ENCODE measurements at places on chromosomes 7 and 10. TPM values are rescaled to one million over a fixed set of nuclear protein-coding genes. Genes with fewer than 3 reads are reported as not detected.

FFAR4 gene
- polyA plus RNA-seq, result not detected

SPACDR gene
- not detected for polyA plus RNA-seq

GRCh38 chr7:81669476-81670105 lies 100.3 kb downstream of the HGF start:
- DNase-seq, result no peak

DNA sequence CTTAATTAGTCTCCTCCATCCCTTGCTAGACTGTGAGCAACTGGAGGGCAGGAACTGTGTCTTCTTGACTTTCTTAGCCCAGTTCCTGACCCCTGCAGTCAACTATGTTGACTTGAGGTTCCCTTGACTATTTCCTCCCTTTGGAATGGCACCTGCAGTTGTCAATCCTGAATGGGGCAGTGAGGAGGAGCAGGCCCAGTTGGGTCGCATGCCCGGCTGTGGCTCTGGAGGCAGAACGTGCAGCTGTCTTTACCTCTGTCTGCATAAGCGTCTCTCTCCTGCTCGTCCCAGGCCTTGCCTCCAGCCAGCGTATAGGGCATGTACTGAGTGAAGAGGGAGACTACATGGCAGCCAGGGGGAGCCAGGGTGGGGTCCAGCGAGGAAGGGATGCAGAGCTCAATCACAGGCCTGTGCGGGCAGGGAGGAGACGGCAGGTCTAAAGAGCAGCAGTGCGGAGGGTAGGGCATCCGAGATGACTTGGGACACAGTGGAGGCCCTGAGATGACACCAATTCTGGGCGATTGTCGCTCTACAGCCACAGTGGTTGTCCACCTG lies 26.8 kb downstream of the PYROXD2 start:
- no peak for DNase-seq

DNA sequence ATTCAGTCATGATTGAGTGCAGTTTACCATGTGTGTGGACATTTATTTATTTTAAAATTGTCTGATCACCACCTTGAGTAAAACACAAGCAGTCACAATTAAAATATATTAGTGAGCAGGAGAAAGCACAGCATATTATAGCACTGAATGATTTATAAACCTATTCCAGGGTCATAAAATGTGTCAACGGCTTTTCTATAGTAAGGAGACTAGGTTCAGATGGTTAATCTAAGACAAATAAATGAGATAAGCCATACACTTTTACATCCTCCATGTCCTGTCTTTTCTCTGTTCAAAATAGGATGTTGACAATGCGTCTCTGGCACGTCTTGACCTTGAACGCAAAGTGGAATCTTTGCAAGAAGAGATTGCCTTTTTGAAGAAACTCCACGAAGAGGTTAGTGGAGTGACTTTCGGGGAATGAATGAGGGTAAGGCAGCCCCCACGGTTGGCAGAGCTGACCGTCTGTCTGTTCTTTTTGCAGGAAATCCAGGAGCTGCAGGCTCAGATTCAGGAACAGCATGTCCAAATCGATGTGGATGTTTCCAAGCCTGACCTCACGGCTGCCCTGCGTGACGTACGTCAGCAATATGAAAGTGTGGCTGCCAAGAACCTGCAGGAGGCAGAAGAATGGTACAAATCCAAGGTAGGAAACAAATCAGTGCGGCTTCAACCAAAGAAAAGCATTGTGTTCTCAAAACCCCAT lies 5.4 kb downstream of the VIM start:
- DNase-seq, result no peak

IDI2 gene
- not detected for polyA plus RNA-seq

GRCh38 chr10:128451879-128452278 lies 325.7 kb upstream of the MKI67 start:
- DNase-seq, result no peak

TBATA gene
- polyA plus RNA-seq, result not detected

RAPGEF5 gene
- polyA plus RNA-seq, result 3.6 TPM

FAM107B gene
- polyA plus RNA-seq, result 151 TPM

IGFBP3 gene
- not detected for polyA plus RNA-seq

DNA sequence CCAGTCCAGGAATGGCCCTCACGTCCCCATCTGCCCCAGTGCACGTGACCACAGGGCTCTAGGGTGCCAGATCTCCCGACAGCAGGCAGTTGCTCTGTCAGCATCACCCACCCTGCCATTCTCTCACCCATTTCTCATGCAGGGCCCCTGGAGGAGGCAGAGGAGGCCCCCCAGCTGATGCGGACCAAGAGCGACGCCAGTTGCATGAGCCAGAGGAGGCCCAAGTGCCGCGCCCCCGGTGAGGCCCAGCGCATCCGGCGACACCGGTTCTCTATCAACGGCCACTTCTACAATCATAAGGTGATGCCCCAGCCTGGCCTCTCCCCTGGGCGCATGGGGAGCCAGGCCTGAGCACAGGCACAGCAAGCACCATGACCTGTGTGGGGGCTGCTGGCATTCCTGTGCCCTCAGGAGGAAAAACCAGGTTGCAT lies 6.1 kb upstream of the DEPP1 start:
- no peak for DNase-seq

DNA sequence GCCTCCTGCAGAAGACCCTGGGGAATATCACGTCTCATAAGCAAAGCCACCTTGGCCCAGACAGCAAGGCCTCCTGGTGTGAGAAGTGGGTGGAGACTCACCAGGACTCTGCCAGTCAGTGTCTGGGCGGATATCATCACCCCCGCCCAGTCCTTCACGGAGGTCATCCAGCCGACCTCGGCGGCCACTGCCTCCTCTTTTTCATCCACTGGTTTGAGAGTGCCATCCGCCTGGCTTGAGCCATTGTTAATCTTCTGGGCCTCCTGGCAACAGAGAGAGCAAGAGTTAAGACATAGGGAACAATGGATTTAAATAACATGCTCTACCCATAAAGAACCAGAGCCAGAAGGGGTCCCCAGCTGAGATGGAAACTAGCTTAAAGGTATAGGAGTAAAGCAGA lies 233.8 kb downstream of the KCNMA1 start:
- DNase-seq, result no peak

DNA sequence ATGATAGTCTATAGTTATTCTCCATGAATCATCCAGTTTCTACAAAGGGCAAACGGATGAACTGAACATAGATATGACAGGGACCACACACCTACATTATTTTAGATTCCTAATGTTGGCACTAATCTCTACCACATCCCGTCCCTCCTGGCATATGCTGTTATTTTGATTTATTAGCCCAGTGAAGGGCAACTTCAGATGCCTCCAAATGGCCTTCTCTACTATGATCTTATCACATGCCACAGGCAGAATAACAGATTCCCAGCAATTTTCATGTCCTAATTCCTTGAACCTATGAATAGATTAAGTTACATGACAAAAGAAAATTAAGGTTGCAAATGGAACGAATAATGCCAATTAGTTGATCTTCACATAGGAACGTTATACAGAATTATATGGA lies 474.7 kb downstream of the ANKRD7 start:
- DNase-seq, result no peak

GRCh38 chr10:92923416-92923815 lies 75.1 kb downstream of the EXOC6 start:
- no peak for DNase-seq

GRCh38 chr10:96858706-96859050 lies 26.6 kb downstream of the LCOR start:
- DNase-seq, result no peak

- DNase-seq, result no peak
These were observed 68.2 kb upstream of the AHR start for GRCh38 chr7:17230099-17230807.

GRCh38 chr7:30019960-30020359 lies 6.5 kb downstream of the FKBP14 start:
- no peak for DNase-seq

DNA sequence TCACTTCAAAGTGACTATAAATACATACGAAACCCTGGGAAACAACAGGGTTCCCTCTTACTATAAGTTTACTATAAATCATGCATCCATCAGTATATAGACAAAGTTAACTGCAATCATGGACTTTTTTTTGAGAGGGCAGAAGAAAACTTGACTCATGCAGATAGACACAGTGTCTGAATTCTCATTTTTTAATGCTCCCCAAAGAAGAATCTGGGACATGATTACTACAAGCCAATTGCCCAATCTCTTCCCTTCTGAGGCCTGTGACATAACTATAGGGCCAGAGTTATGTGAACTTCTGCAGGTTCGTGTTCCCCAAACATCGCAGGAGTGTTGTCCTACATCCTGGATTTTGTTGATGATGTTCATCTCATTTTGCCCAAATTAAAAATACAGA lies 376.5 kb downstream of the KCNMA1 start:
- DNase-seq, result no peak

DNA sequence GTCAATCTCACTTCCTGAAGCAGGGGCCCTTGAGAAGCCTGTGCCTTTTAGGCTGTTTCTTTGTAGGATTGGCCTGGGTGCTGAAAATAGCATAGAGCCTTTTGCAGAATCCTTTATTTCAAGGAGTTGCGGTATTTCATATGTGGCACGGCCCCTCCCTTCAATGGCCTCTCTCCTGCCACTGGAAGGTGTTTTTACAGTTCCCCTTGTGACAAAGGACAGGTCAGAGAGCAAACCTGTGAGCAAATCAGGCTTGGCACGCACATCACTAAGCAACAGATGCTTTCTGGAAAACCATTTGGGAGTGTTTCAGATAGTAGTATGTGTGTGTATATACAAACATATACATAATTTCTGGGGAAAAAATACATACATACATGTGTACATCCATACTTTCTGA lies 388.6 kb upstream of the C7orf33 start:
- no peak for DNase-seq

DNA sequence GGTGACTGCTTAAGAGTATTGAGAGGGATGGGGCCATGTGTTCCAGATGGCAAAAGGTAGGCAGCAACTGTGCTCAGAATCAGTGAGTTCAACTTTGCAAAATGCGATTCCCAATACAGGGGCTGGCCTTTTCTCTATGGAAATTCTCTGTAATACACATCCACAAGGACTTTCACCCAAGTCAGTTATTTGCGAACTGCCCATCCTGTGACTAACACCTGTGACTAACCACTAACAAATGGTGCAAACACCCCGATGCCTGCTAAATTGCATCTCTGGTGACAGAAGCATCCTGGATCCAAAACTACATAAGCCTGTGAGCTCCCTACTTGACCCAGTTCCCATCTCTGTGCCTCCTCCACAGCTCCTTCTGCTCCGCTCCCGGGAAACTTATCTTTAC lies 9.0 kb upstream of the CUZD1 start:
- no peak for DNase-seq

GRCh38 chr7:27185013-27185853 lies at the start of gene HOXA11:
Gene HOXA11, minus strand, starts transcription at chr7:27185232. Its CDS starts 88 bp downstream, at chr7:27185144.
- DNase-seq, result no peak

- no peak for DNase-seq
These were observed 27.1 kb upstream of the PAX2 start for GRCh38 chr10:100718197-100718742.

DNA sequence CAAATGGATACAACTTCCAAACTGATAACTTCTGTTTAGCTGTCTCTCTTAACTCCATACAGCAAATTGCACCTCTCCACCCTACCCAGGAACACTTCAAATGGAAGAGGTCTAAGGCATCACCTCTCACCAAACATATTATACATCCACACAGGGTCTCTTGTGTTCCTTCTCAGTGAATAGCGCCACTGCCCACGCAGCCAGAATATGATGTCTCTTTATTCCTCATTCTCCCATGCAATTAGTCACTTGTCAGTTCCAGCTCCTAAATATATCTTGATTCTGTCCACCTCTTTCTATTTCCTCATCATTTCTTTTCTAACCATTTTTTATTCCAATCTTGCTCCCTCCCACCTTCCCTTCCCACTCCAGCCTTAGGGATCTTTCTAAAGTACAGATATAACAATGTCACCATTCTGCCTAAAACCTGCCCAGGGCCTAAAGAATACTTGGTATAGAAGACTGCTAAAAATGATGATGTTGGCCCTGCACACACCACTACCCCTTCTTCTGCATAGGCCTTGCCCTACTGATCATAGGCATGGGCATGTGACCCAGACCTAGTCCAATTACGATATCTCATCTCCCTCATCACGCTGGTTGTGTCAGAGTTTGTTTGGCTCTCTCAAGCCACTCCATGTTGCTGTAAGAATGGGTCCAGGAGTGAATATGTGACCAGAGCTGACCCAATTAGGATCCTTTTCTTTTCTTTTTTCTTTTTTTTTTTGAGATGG lies 5.7 kb upstream of the TSPAN14 start:
- no peak for DNase-seq

RASA4B gene
- polyA plus RNA-seq, result 4.1 TPM
